DMS79 treated with DMSO at 0.1 percent for 48 hours (cell line): ENCODE measurements at places on chromosomes 5 and 9.

- DNase-seq = no peak
These were observed 452.7 kb upstream of the CDH9 start for GRCh38 chr5:27491047-27491446.

DNA sequence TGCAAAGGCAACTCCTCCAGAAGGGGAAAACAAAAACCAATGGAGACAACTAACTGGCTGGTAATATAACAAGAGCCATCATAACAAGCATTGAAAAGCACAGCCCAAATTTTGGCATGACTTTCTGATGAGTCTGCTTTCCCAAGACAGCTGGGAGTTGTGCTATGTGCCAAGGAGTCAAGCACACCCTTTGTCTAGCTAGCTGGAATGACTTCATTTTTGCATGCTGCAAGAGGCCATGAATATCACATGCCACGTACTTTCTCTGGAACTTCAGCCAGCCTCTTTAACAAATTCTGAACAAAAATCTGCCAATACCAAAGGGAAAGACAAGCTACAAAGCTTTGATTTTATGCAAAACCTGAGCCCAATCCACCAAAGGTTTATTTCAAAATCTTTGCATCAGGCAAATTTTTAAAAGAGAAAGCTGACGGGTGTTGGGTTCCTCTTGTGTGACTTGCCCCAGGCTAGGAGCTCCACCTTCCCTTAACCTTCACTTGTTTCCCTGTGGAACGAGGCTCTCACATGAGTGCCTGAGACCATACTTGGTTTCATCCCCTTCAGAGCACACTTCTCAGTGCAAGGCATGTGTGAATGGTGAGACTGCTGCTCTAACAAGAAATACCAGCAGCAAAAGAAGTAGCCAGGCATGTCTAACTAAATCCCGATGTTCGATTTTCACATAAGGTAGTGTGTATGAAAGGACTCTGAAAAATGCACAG is 47.3 kb downstream of the S1PR3 start:
- no peak for DNase-seq

DNA sequence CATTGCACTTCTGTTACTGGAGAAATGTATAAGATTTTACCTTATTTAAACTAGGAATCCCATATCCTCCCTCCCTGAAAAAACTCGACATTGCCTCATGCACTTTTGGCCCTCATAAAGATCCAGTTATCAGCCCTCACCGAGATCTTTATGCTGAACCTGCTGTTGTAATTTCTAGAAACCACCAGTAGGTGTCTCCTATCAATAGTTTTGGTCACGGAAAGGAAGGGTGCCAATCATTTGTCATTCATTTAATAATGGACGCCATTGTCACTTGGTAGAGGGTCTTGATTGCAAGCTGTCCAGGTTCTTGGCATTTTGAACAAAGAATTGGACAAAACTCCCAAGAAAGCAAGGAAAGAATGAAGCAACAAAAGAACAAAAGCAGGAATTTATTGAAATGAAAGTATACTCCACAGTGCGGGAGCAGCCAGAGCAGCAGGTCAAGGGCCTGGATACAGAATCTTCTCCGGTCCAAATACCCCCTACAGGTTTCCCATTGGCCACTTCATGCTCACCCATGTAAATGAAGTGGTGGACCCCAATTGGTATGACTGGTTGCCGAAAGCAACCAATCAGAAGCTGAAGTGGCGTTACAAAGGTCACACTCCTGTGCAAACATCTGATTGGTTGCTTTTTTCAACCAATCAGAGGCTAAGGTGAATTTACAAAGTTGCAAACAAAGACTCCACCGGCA is 524.3 kb downstream of the PSAT1 start:
- DNase-seq = no peak

DNA sequence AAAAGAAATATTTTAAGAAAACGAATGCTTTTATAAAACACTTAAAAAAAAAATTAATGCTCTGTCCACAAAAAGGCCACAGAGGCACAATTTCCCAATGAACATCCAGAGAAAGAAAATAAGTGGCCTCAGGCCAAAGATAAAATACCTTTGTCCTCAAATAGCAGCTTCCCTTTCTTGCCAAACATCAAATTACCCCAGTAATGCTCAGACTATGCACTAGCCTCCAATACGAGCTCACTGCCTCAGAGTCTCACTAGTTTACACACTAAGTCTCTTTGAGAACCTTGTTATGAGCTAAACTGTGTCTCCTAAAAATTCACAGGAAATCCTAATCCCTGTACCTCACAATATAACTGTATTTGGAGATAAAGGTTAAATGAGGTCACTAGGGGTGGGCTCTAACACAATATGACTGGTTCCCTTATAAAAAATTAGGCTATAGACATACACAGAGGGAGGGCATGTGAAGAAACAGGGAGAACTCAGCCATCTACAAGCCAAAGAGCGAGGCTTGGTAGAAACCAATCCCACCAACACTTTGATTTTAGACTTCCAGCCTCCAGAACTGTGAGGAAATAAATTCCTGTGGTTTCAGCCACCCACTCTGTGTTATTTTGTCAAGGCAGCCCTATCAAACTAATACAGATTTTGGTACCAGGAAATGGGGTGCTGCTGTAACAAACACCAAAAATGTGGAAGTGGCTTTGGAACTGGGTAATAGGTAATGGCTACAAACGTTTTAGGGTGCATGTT is 4.4 kb downstream of the MPDZ start:
- DNase-seq = no peak

- no peak for DNase-seq
These were observed 66.8 kb upstream of the RAD23B start for GRCh38 chr9:107216329-107216728.

DNA sequence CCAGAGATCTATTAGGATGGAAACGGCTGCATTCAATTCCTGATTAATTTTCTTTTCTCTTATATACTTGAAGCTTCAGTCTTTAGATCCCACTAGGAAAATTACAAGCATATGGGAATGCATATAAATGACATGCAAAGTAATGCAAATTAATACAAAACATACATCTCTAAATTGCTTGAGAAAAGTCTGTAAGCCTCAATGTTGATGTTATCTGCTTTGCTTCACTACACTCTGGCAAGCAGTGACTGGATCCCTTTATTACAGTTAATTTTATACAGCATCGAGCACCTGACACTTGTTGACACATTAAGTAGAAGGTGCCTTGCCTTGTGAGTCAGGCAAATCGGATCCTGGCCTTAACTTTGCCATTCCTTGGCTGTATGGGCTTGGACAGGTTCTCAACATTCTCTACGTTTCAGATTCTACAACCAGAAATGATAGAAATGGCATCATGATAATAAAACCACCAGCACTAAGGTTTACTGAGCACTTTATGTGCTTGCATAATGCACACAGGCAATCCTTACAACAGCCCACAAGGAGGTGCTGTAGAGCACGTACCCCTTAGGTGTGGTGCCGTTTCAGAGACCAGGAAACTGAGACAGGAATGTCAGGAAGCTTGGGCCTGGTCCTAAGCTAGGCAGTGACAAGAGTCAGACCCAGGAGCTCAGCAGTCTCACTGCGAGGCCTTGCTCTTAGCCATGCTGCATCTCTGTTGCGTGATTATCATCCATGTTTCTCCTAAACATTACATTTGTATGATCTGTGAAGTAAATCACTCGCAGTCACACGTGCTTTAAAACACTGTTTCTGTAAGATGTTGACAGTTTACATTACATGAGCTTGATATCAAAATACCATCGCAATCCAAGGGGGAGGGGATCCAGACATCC is 2.7 kb downstream of the GCNT4 start:
- no peak for DNase-seq

GRCh38 chr5:172867761-172868435 is 33.8 kb downstream of the ERGIC1 start:
- no peak for DNase-seq

DNA sequence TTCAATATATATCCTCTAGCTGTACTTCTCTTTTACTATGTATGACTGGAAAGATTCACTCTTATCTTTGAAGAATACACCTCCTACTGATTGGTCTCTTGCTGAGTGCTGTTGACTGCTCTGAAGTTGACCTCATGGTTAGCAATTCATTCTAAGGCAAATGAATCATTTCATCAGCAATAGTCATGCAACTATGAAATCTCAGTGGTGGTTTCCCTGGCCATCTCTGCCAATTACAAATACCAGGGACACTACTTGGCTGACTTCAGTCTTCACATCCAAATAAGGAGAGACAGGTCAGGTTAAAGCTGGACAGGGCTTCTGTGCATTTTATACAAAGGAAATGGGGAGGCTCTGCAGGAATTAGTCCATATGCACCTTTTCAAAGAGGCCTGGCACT is 333.5 kb upstream of the ACTBL2 start:
- DNase-seq = no peak

GRCh38 chr5:64869419-64869818 is 100.7 kb downstream of the CWC27 start:
- DNase-seq = no peak

DNA sequence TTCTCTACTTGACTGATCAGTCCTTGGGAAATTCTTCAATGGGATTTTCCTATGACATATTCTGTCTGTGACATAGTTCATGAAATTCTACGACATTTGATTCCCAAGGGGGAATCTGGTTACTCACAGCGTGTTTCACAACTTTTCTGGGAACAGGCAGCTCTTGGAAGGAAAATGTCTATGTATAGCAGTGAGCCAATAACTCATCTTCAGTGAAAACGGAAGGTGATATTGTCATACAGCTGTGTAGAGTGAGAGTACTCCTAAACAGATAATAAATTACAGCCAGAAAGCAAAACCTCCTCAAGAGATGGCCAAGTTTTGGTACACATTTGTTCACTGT is 91.4 kb downstream of the C9orf152 start:
- DNase-seq = no peak

DNA sequence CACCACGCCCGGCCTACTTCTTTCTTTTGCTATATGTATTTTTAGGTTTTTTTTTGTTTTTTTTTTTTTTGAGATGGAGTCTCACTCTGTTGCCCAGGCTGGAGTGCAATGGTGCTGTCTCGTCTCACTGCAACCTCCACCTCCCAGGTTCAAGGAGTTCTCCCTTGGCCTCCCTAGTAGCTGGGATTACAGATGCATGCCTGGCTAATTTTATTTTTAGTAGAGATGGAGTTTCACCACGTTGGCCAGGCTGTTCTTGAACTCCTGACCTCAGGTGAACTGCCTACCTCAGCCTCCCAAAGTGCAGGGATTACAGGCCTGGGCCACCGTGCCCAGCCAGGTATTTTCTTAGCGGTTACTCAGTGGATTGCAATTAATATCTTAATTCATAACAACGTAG is 23.9 kb upstream of the C5orf24 start:
- no peak for DNase-seq

DNA sequence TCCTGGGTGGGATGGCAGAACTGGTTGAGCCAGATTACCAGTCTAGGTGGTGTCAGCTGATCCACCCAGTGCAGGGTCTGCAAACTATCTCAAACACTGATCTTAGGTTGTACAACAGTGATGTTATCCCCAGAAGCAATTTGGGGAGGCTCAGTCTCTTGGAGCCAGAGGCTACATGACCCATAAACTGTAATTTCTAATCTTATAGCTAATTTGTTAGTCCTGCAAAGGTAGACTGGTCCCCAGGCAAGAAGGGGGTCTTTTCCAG is 5.3 kb upstream of the ZNF366 start:
- no peak for DNase-seq

DNA sequence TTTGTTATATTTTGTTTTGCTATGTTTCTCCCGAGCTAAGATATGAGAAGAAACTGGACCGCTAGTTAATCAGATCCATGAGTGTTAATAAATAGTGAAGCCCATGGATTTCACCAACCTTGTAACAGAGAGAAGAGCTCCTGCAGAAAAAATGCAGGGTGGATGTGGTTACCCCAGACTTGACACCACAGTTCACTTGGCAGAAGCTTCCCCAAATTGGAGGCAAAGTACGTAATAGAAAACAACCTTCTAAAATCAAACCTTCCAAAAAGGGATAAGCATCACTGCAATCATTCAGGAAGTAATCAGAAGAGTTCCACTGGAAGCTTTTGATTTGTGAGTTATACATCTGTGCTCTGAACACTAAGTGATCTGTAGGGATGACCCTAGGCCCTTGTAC is 267.5 kb downstream of the ACTL7B start:
- DNase-seq = no peak

DNA sequence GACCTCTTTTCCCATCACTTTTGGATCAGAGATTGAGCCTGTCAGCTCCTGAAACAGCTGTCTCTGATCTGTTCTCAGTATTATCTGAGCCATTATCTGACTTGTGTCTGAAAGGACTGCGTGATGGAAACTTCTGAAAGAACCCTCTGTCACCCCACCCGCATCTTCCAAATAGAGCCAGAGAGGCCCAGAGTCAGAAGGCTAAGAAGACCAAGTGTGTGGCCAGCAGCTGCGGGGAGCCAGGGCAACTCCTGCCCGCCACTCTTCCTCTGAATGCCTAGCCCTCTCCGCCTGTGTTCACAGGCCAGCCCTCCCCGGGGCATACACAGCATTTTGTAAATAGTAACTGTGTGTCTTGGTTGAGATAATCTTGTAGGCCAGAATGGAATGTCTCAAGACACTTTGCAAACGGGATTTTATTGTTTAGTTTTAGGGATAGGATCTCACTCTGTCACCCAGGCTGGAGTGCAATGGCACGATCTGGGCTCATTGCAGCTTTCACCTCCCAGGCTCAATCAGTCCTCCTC is 92.7 kb downstream of the AOPEP start:
- DNase-seq = no peak

DNA sequence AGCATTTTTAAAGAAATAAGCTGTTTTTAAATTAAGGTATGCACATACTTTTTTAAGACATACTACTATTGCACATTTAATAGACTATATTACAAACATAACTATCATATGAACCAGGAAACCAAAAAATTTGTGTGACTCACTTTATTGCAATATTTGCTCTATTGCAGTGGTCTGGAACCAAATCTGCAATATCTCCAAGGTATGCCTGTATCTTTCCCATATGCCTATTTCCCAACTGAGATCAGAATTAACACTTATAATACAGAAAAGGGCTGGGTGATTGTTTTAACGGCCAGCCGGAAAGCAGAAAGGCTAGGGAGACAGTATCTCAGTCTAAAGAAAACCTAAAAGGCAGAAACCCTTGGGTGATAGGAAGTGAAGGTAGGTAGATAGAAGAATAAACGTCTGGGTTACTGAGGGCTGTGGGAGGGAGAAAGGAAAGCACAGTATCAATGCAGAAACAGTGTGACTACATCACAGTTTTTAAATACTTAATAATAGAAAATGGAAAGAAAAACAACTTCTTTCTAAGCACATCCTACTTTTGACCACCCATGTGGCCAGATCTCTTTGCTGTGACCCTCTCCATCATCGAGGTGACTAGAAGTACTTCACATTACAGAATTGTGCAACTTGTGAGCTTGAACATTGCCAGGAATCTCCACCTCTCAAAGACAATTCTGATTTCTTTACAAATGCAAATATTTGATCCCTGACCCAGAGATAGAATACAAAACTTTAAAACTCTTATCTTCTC is 126.4 kb downstream of the LPAR1 start:
- no peak for DNase-seq

- DNase-seq = no peak
These were observed 1.6 kb upstream of the GLIPR2 start for GRCh38 chr9:36134761-36135505.

DNA sequence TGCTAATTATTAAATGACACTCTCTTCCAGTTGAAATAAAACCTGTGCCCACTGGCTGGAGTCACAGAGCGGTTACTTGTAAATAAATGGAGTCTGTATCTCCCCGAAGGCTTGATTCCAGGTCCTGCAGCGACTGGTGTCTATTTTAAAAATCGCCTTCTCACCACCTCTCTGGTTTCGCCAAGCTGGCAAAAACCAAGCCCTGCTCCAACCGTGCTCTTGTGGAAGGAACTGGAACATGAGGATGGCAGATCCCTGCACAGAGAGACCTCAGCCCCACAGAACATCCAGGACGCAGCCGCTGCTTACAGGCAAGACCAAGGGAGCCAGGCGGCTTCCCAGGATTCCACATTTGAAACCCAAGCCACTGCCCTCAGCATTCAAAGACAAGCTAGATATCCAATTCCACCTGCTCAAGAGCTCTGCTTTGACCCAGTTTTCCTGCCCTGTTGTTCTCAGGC is 15.0 kb downstream of the SEMA4D start:
- DNase-seq = no peak
